ENCODE measurements at places on chromosomes 3 and 15.

DNA sequence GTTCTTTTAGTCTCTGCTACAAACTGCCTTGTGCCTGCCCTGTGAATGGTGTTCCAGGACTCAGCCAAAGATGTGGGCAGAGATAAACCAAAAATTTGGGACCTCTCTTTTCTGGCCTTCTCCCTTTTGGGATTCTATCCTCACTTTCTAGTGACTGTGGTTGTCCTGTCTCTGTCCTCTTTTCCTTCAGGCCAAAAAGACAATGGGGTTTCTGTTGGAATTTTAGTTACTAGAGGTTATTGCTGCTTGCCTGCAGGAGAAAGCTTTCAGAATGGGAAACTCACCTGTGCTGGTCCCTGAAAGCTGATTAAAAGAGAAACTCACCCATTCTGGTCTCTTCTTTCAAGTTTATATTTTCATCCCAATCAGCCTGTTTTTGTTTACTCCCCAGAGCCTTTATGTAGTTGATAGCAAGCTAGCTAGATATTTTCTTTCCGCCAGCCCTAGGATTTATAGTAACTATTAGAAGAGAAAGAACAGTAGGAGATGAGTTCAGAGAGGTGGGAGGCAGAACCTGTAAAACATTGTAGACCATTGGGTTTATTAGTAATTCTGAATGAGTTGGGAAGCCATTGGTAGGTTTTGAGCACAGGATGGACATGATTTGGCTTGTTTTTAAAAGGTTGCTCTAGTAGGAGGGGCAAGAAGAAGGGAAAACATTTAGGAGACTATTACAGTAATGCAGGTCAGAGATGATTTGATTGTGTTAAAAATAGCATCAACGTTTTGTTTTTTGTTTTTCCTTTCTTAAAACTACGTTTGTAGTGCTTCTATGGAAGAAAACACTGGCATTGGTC lies 138.9 kb downstream of the TCF12 start:
- DNase-seq: no peak

GRCh38 chr15:101310161-101310480 lies 15.1 kb upstream of the SNRPA1 start:
- no peak for DNase-seq

DNA sequence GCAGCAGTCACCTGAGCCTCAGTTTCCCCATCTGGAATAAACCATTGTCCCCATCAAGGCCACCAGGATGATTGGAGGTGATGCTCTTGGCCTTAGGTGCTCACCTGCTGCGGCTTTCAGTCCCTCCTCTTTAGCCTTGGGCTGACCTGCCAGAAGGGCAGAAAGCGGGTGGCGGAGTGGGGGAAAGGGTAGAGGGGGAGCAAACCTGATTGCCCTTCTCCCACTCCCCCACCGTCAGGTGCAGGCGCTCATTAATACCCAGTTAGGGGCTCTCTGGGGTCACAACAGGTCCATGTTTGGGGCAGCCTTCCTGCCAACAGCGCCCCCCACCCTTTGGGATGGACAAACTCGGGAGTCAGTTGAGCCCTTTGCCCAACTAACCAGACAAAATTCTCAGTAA lies 50.5 kb downstream of the GRIP2 start:
- no peak for DNase-seq

DNA sequence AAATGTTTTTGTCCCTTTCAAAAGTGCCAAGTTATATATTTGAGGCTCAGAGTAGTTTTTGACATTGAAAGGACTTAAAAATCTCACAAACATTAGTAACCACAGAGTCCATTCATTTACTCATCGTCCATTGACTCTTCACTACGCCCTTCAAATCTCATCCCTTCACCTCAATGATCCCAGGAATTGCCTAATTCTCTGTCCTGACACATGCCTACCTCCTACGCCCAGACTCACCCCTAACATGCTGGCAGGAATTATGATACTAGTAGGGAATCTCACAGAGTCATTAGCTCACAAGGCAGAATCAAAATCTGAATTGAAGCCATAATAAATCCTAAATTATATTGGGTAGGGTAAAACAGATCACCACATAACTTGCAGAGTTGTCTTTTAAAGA lies 410.1 kb downstream of the RAP2B start:
- DNase-seq: no peak

DNA sequence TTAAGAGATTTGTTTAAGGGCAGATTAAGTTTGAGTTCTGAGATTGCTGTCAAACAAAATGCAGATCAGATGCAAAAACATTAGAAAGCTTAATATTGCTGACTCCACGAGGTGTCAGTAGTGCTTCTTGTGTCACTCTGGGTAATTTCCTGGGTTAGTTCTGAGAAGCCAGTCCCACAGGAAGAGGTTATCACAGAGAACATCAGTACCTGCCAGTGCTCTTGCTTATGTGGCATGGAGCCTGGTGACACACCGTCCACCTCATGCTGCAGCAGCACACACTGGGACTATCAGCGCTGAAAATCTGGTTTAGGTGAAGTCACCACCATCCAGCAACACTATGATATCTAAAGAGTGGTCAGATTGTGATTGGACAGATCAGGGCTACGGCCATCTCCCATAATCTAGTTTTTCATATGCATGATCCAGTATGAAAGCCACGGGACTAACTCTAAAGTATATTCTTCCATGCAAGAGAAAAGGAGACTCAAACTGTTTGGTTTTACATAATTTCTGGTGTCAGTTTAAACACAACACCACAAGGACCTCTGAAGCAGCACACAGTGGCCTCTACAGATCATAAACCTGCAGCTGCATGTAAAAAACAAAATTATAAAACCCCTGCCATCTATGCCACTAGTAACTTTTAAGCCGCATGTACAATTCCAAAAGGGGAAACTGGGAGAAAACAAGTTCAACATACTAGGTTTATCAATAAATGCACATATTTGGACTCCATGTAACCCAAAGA lies 36.1 kb upstream of the MYO5C start:
- DNase-seq: no peak

Data from stimulated activated CD4-positive, alpha-beta T cell treated with anti-CD3 and anti-CD28 coated beads, Interleukin-15, amount 100 ng/mL, for 1 hour (primary cell).